ENCODE measurements at places on chromosomes 3 and 15.

- DNase-seq, result no peak
Measured at GRCh38 chr3:122758877-122759560, 34.6 kb downstream of the HSPBAP1 start.

DNA sequence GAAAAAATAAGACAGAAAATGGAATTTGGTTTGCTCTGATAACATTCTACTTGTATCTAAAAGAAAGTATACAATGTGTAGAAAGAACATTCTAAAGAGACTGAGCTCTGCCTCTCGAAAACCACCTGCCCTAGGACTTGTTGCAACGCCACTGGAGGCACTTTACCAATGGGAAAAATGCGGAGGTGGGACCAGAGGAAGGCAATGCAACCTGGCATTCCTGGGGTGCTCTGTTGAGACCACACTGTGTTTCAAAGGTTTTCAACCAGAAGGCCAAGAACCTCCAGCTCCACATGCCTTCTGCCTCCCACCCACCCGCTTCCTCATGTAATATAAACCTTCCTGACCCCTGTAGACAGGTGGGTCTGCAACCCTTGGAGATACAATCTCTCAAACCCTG lies 4.5 kb downstream of the PROK2 start:
- DNase-seq, result no peak

DNA sequence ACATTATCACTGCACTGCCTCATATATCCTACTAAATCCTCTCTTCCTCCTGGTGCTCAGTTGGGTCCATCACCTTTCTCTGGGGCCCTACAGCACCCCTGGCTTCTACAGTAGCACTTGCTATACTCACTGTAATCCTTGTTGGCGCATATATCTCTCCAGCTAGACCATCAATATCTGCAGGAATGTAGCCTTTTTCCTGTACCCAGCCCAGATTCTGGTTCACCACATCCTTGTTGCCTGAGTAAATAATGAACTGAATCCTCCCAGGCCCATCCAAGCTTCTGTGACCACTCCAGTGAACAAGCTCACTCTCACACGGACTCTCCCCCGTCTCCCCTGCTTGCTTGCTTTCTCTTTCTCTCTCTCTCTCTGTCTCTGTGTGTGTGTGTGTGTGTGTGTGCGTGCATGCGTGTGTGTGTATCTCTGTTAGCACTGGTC lies 62.5 kb upstream of the LIPC start:
- no peak for DNase-seq

DNA sequence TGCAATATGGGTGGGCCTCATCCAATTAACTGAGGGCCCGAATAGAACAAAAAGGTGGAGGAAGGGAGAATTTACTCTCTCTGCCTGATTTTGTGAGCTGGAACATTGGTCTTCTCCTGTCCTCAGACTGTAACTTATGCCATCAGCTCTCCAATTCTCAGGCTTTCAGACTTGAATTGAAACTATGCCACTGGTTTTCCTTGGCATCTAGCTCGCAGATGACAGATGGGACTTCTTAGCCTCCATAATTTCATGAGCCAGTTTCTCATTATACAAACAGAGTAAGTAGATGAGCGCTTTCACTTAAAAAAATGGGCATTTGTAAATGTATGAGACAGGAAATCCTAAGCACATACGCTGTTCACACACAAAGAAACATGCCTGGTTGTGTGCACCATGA lies 8.7 kb upstream of the PTX3 start:
- no peak for DNase-seq

DNA sequence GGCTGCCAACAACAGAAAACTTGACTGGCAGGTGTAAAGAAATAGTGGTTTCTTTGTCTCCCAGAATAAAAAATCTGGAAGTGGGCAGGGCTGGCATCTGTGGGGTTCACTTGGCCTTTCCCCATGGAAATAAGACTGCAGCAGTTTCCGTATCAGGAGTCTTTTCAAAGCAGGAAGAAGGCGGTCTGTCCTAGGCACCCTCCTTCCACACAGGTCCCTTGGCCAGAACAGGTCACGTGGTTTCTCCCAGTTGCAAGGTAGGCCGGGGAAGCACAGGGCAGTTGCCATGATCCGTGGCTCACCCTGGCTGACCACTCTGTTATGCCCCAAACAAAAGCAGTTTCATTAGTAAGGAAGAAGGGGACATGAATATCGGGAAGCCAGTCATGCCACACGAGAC lies 45.4 kb downstream of the ZDHHC19 start:
- no peak for DNase-seq

DNA sequence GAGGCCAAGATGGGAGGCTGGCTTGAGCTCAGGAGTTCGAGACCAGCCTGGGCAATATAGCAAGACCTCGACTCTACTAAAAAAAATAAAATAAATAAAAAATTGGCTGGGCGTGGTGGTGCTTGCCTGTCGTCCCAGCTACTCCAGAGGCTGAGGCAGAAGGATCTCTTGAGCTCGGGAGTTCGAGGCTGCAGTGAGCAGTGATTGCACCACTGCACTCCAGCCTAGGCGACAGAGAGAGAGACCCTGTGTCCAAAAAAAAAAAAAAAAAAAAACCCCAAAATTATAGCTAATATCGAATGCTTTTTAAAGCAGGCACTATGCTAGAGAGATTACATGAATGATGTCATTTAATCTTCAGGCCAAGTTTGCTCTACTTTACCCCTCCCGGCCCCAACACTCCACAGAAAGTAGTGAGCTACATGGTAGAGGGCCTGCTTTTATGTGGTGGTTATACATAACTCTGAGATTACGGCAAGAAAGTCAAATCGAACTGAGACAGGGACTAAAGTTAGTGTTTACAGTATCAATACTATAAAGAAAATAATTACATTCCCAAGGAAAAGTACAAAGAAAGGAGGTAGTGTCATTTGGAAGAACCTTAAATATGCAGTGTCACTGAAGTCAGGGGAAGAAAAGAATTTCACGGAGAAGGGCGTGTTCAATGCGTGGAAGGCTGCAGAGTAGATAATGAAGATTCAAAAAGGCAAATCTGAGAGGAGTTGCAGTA lies 1.1 kb downstream of the ADPGK start:
- DNase-seq, result no peak

DNA sequence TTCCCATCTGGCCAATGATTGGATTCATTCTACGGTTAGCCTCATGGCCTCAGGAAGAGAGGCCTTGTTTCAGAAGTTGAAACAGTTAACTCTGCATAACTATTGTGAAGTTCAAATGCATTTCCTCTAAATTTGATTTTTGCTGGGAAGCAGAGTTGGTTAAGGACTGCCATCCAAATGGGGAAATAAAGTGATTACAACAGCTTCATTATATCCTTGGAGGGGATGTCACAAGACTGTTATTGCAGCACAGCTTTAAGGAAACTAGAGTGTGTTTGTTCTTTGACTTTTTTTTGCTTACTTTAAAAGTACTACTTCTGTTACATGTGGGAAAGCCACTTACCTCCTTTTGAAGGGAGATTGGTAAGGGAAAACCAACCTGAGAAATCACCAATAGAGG lies 164.8 kb downstream of the AKAP13 start:
- DNase-seq, result no peak

DNA sequence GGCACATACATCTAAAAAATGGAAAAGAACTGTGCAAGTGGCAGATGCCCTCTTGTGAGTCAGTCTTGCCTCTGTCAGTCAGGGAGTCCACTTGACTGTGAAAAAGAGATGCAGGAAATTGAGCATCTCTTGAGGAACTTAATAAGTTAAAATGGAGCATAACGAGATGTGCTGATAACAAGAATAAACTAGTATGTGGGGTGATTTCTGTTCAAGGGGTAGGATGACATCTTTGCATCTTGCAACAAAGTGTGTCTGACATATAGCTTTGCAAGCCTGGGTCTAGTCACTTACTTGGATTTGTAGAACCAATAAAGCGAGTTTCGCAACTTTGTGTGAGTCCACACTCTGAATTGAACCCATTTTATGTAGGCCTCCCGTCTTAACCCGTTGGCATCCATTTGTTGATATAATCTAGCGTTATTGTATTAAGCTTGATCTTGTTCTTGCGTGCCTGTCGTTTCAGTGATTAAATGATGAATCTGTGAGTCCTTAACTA lies 2.2 kb downstream of the USP3 start:
- DNase-seq, result no peak

DNA sequence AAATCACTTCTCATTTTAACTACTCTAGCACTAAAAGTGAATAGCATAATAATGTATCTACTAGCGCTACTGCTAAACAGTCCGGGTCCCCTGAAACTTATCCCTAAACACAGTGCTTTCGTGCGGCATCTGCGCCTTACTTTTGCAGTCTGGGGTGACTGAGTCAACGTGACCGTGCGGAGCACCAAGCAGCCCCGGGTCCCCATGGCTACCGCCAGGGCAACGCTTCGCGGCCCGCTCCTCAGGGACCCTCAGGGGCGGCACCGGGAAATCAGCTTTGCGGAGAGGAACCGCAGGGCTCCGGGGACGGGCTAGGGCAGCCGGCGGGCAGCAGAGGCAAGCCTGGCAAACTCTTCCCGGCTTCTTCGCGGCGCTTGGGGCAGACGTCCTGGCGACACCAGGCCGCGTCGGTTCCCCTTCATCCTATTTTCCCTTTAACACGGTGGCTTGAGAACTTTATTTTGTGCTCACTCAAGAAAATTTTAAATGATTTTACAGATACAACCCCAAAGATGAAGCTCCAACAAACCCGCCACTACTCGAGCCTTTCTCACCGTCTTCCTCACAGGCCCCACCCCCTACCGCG lies 757 bp upstream of the DIPK2A start:
- DNase-seq, result peak; percentile 64

DNA sequence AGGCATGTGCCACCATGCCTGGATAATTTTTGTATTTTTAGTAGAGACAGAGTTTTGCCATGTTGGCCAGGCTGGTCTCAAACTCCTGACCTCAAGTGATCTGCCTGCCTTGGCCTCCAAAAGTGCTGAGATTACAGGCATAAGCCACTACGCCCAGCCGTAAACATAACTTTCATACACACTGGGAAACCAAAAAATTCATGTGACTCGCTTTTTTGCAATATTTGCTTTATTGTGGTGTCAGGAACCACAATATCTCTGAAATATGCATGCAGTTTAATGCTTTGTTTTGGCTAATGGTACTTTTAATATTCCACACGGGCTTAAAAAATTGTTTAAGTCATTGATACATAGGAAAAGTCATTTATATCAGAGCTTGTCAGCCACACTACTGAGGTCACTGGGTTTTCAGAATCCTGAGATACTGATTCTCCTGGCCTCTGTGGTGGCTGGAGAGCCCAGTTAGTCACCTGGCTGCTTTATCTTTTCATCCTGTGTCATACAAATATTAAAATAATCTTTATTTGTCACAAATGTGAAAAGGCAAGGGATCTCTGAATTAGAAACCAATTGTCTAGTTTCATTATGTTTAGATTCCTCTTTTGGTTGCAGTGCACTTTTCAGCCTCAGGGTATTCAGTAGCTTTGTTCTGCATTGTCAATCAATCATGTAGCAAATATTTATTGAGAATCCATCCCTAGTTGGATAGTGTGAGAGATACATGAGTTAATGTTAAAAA lies 10.0 kb downstream of the TMEM62 start:
- no peak for DNase-seq

DNA sequence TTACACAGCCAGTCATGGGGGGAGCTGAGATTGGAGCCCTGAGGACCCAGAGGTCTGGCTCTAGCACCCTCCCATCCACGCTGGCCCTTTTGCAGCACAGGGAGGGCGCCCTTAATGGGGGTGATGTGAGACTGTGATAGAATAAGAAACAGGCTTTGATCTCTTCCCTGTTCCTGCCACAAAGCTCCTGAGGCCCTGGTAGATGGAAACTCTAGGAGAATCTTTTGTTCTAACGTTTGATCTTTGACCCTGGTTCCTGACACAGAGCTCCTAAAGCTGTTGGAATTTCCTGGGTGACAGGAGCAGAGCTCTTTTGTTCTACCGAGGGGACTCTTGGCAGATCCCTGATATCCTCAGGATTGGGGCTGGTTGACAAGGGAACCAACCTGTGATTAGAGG lies 1.2 kb upstream of the UROC1 start:
- no peak for DNase-seq

DNA sequence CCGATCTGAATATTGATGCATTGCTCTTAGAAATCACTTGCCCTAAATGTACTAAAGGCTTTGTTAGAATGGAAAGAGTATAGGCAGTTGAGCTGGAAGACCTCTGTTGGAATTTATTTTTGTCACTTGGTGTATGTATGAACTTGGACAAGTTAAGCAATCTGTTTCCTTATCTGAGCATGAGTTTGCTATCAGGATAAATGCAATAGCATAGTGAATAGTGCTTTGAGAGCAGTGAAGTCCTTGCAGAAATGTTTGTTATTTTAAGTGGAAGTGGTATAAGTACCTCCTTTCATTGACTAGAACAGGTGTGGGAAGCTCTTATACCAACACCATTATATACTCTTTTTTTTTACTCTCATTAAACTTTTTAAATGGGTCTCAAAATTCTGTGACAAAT lies 146.4 kb upstream of the ONECUT1 start:
- DNase-seq, result no peak

GRCh38 chr3:111509308-111509707 lies 32.7 kb upstream of the CD96 start:
- no peak for DNase-seq

DNA sequence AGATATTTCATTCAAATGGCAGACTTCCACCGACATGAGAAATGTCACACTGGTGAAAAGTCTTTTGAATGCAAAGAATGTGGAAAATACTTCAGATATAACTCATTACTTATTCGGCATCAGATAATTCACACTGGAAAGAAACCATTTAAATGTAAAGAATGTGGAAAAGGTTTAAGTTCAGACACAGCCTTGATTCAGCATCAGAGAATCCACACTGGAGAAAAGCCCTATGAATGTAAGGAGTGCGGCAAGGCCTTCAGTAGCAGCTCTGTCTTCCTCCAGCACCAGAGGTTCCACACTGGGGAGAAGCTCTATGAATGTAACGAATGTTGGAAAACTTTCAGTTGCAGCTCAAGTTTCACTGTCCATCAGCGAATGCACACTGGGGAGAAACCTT lies 8.6 kb upstream of the ZNF621 start:
- no peak for DNase-seq

- DNase-seq, result no peak
Measured at GRCh38 chr15:44595656-44596510, 58.9 kb downstream of the EIF3J start.

GRCh38 chr3:156859578-156859977 lies 33.4 kb downstream of the LEKR1 start:
- no peak for DNase-seq

- no peak for DNase-seq
Measured at GRCh38 chr3:99023590-99024192, 122.2 kb upstream of the DCBLD2 start.

DNA sequence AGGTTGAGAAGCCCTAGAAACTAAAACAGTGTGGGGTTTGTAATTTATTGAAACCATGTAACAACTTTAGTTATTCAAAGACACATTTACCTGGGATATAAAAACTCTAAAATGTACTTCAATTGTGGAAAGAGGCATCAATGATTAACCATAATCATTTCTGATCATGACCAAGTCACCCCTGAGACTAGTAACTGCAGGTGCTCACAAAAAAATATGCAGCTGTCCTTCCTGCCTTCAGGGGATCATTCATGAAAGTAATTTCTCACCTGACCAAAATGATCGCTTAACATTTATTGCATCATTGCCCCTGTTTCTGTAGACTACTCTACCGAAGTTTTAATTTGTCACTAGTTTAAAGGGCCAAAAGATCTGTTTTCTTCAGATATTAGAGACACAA lies 9.0 kb downstream of the ACP3 start:
- DNase-seq, result no peak

- DNase-seq, result no peak
Measured at GRCh38 chr3:114623420-114624046, 329.7 kb downstream of the TIGIT start.
